Immature natural killer cell (primary cell): ENCODE measurements at places on chromosomes 12 and 14. TPM values are rescaled to one million over a fixed set of nuclear protein-coding genes. Genes with fewer than 3 reads are reported as not detected.

DNA sequence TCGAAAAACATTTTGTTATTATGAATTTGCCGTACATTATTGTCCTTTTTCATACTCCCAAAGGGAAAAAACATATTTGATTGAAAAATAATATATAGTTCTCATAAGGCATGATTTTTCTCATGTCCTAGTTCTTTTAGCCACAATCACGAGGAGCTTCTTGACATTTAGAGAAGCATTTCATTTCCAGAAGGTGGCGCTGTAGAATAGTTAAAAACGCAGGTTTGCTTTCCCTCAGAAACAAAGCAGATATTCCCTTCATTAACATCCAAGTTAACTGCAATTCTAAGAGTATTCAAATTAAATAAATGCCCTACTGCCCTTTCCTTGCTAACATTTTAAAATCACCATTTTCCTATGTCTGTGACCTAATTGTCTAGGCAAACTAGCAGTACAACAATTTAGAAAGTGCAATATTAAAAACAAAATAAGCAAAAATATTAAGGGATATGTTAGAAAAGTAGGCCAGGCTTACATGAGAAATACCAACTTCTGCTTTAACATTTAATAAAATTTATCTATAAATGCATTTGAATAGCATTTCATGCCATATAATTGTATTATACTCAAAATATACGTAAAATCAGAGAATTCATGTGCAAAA, 10.9 kb upstream of the PIK3C2G start:
- DNase-seq, result no peak

- no peak for DNase-seq
Observed at GRCh38 chr12:53004178-53004577, 2.1 kb upstream of the EIF4B start.

GRCh38 chr14:56057071-56057741, 61.0 kb upstream of the PELI2 start:
- no peak for DNase-seq

DNA sequence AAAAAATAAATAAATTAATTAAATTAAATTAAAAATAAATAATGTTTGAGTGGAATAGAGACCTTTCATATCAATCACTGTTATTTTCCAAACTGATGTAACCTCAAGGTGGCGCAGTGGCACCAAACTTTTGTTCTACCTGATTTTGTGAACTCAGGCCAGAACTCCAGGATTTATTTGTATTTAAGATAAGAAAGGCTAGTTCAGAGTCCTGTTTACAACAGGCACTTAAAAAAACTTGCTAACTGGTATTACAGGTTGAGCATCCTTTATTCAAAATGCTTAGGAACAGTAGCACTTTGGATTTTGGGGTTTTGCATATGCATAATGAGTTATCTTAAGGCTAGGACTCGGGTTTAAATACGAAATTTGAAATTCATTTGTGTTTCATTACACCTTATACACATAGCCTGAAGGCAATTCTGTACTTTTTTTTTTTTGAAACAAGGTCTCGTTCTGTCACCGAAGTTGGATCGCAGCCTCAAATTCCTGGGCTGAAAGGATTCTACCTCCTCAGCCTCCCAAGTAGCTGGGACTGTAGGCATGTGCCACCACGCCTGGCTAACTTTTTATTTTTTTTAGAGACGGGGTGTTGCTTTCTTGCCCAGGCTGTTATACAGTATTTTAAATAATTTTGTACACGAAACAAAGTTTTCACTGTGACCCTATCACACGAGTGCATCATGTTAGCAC, 32.4 kb downstream of the YY1 start:
- DNase-seq, result no peak

- DNase-seq, result no peak
Observed at GRCh38 chr14:60590991-60591414, 58.3 kb downstream of the SIX1 start.

DNA sequence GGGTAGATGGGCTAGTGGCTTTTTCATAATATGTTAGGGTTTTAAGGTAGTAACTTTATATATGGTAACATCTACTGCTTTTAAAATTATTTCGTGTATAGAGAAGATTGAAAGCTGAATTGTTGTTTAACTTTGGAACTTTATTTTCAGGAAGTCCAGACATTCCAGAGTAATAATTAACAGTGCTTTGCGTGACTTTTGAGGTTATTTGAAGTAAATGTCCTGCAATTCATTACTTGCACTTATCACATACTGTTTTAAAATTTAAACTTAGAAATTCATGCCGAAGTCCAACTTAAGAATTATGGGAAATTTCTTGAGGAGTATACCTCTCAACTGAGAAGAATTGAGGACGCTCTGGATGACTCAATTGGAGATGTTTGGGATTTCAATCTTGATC, 3.3 kb downstream of the WASHC4 start:
- no peak for DNase-seq

GRCh38 chr12:131091413-131091975, 137.8 kb downstream of the ADGRD1 start:
- no peak for DNase-seq

- DNase-seq, result no peak
Observed at GRCh38 chr14:82657186-82657675, 1123.6 kb upstream of the SEL1L start.

DNA sequence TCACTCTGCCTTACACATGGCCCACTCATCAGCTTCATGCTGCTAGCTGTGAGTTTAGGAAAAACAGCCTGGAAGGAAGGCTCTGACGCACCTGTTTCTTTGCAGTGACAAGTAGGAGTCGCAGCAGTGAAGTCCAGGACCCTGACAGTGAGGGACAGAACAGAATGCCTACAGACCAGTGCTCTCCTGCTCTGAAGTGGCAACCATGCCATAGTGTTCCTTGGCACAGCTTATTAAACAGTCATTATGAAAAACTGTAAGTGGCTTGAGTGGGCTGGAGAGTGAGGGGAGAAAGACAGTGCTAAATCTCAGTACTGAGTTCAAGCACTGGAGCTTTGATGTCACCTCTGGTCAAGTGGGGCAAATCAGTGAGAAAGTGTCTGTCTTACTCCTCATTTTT, 61.7 kb downstream of the MYRFL start:
- DNase-seq, result no peak

DNA sequence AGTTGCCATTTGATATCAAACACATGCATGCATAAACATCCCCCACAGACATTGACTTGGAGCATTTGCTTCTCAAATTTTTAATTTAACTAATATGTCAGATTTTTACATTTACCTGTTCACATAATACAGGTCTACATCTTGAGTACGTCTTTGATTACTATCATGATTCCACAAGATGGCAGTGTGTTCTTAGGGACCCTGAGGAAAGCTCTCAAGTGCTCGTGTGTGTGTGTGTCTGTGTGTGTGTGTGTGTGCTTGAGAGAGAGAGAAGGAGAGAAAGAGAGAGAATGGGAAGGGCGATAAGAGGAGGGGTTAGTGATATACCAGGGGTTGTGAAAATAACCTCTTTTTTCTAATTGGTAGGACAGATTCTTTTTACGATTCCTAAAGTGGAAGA, 167.1 kb upstream of the OR4E1 start:
- DNase-seq, result no peak

GRCh38 chr14:53247596-53248370, 94.7 kb upstream of the DDHD1 start:
- no peak for DNase-seq

DNA sequence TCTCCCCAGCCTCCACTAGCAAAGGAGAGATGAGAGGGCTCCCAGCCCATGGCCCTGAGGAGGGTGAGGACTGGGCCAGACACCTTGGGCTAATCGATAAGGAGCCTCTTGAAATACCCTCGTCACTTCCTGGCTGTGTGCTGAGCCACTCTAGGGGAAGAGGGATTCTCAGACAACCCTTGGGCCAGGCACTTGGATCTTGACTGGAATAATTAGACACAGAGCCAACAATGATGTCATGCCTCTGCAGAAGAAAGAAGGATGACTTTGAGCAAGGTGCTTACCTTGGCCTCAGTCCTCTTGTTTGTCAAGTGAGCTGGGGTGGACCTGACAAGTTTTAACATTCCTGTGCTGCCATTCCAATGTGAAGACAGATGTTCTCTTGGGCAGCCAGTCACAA, 83.1 kb downstream of the LRRC74A start:
- DNase-seq, result no peak

DNA sequence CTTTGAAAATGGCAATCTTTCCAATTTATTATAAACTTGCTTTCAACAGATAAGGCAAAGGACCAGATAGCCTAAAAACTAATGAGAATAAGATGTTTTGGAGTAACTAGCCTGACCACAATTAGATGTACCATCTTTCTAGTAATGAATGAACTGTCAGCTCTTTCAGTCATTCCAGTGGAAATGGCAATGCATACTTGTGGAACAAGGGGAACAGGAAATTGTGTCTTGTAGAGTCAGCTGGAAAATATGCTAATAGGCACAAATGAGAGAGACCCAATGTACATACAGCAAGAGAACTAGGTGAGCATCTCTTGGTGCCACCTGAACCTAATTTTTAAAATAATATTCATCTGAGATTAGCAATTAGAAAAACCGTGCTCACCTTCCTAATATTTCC, 76.1 kb upstream of the GPHB5 start:
- DNase-seq, result no peak

DNA sequence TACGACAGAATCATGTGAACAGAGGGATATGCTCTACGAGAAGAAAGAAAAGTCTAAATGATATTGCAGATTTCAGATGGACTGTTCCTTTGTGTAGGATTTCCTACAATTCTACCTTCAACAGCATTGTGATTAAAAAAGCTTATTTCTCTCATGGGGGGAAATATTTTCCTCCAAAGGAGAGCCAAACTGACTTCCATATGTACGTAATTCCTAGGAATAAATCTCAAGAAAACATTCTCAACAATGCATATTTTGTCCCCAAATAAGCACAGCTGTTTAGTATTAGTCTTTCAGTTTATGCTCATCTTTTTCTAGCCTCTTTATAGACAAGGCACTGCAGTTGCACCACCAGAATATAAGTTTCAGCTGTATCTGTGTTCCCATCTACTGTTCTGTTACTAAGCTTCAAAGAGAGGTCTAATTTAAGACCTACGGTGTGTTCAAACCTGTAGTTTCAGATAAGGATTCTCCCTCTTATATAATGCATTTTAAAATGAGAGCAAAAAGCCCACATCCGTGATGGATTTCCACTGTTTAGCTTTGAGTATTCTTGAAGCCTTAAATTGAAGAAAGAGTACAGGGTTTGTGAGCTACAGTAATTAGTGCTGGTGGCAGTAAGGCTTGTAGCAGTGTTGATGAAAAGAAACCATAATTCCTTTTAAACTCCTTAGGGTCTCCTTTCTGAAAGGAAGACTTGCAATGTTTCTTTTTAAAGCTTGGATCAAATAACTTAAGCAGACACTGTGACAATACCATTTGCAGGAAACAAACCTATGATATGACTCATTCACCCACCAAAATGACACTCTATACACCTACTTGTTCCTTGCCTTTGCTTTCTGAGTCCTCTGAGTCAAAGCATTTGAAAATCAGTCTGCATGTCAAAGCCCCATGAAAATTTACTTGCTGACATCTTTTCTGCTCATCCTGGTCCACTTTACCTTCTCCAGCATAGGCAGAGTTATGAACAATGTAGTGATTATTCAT, 754.1 kb downstream of the NOVA1 start:
- no peak for DNase-seq

GRCh38 chr12:89162589-89163261, 189.6 kb downstream of the DUSP6 start:
- DNase-seq, result no peak

The TULP3 gene
- 7.5 TPM for polyA plus RNA-seq

The TRMT5 gene
- polyA plus RNA-seq, result 0.90 TPM

The OTUB2 gene
- polyA plus RNA-seq, result not detected

The LRRC10 gene
- polyA plus RNA-seq, result not detected

The PAWR gene
- 2.7 TPM for polyA plus RNA-seq
